Stimulated activated CD8-positive, alpha-beta memory T cell treated with anti-CD3 and anti-CD28 coated beads, Interleukin-4, amount 100 ng/mL, for 1 hour (primary cell): ENCODE measurements at places on chromosomes 11 and 22.

DNA sequence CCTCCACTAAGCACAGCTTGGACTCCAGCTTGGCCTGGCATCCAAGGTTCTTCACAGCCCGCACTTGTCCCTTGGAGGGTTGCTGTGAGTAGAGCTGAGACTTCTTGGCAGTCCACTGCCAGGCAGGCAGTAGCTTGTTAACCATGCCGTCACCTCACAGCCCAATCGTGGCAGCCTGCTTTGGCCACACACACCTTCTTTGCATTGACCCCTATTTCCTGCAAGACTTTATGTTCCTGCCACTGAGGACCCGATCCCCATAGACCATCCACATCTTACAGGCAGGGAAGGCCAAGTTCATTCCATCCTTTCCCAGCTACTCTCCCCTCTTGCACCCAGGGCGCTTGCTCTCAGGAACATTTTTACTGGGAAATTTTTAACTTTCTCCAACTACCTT lies 2.5 kb upstream of the PYGM start:
- DNase-seq: no peak

- no peak for DNase-seq
Observed at GRCh38 chr22:38222797-38223119, 21.0 kb downstream of the MAFF start.

DNA sequence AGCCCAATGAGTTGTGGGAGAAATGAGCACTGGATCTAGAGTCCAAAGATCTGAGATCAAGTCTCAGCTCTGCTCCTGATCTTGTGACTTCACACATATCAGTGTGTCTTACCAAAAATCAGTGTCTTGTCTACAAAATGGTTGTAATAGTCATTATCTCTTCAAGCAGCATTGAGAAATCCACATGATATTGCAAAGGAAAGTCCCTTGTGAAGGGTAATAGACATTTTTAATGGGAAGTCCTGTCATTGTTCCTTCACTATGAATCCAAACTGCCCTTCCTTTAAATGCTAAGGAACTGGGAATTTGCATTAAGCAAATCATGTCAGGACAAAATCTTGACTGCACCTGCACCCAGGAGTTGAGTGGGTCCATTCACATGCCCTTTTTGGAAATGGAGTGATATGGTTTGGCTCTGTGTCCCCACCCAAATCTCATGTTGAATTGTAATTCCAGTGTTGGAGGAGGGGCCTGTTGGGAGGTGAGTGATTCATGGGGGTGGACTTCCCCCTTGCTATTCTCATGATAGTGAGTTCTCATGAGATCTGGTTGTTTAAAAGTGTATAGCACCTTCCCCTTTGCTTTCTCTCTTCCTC lies 51.1 kb downstream of the COMMD9 start:
- DNase-seq: no peak

DNA sequence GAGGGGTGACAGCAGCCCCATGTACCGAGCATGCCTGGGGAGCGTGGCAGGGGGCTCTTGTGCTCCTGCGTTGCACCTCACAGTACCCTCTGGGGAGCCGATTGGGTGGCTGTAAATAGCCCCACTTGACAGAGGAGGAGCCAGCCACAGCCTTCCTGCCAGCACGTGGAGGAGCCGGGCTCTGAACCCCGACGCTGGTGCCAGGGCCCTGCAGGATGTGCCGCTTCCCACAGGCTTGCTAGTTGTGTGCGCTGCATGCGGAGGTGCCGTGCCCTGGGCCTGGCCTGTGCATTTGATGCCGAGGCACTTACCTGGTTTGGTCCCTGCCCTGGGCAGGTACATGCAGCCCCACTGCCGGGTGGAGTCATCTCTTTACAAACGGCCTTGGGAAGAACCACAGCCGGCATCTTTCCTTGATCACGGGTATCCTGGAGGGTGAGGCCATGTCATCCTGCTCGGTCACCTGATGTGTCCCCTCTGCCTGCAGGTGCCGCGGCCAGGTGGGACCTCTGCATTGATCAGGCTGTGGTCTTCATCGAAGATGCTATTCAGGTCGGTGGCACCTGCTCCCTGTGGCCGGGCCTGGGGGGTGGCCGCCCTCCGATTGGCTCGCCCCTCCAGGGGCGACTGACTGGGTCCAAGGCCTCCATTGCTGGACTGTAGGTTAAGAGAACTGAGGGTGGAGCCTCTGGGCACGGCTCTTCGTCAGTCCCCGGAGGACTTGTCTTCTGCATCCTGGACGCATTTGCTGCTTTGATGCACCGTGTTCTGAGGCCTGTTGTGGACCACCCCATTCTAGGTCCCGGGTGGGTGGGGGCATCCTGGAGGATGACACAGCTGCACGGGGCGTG lies 5.0 kb downstream of the TPCN2 start:
- DNase-seq: no peak

GRCh38 chr11:13761250-13761649 lies 92.8 kb downstream of the FAR1 start:
- no peak for DNase-seq

DNA sequence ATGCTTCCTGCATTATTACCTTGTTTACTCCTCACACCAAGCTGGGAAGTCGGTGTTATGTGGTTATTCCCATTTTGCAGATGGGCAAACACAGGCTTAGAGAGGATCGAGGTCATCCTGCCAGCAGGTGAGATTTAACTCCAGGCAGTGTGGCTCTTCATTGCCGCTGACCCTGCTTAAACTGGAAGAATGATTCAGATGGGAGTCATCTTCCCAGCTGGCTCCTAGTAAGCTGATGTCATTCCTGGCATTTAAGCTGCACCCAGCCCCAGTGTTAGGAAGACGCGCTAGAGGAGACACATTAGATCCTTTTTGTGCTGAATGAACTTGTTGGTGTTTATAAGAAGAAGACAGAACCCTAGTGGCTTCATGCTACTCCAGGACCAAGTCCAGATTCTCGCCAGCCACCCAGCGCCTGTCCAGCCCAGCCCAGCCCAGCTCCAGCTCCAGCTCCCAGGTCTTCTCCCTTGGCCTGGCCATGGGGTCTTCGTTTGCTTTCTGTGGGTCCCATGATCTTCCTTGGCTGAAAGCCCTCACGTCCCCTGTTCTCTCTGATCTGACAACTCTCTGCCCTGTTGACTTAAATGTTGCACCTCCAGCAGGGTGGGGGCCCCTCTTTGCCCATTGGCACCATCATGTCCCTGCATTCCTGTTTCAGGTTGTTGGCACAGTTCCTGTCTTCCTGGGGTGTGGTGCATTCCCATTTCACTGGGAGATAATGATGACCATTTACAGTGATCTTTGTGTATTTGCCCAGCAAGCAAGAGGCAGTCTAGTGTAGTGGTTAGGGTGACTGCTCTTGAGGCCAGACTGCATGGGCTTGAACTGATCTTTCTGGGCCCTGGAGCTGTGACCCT lies 13.6 kb downstream of the PARVB start:
- no peak for DNase-seq

DNA sequence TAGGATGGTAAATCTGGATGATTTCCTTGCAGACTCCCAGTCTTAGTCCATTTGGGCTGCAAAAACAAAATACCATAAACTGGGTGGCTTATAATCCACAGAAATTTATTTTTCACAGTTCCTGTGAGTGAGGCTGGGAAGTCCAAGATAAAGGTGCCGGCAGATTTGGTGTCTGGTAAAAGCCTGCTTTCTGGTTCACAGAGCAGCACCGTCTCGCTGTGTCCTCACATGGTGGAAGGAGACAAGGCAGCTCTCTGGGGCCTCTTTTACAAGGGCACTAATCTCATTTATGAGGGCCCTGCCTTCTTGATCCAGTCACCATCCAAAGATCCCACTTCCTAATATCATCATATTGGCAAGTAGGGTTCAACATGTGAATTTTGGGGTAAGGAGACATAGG lies 8.9 kb downstream of the USP47 start:
- DNase-seq: no peak

DNA sequence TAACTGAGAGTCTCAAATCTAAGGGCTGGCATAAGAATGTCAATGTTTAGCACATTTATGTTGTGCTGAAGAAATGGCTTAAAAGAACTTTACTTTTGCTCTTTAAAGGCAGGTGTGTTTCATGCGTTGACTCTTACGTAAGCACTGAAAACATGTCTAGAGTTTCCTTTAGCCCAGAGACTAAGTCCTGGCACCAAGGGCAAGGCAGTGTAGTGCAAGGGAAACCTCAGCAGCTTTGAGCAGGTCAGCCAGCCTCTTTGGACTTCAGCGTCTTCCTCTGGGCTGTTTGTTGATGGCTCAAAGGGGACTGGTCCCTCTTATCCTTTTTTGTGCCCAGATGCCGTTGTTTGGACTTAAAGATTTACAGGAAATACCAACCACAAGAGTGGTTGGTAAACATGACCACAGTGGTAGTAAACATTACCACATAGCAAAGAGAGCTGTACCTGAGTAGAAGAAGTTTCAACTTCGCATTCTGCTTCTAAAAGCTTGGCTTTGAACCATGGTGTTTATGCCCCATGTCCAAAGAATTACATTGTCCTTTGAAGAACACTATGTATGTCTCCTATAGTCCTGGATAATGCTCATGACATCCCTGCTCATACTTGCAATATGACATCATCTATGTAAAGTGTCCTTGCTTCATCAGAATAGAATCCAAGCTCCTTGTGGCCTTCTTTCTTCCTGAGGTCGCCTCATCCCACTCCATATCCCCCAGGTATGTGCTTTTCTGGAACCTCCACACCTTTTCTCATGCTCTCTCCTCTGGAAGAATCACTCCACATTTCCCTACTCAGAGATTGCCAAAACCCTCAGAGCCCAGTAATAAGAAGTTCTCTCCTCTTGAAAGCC lies 23.5 kb downstream of the TENM4 start:
- no peak for DNase-seq

DNA sequence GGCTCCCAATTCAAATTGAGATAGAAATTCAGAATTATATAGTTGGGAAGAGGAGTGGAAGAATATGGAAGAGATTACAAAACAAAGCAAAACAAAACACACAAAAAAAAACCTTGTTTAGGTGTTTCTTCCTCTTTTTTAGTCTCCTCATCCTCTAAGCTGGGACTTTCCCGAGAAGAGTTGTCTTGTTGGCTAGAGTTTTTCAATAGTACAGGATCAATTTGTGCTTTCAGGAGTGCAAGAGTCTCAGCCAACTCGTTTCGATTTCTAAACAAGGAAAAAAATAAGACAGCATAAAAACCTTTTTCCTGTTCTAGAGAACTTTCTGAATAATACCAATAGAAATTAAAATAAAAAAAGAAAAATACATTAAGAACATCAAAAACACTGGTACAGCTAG lies 87.8 kb upstream of the CLNS1A start:
- no peak for DNase-seq

- DNase-seq: no peak
Observed at GRCh38 chr11:110432713-110433392, 3.1 kb downstream of the FDX1 start.

DNA sequence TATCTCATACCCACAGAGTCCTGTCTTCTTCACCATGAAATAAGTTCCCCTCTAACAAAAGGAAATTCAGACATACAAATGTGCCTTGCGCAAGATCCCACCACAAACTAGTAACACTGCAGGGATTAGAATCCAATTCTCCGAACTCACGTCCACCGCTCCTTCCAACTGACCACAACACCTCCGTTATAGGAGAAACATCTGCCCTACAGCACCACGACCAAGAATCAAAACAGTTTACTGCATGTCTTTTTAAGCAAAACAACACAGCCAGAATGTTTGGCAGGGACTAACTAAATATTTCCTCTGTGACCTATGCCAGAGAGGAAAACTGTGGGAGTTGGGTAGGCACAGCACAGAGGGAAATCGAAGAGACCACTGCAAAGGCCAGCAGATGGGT lies 72.7 kb upstream of the AKIP1 start:
- DNase-seq: no peak

DNA sequence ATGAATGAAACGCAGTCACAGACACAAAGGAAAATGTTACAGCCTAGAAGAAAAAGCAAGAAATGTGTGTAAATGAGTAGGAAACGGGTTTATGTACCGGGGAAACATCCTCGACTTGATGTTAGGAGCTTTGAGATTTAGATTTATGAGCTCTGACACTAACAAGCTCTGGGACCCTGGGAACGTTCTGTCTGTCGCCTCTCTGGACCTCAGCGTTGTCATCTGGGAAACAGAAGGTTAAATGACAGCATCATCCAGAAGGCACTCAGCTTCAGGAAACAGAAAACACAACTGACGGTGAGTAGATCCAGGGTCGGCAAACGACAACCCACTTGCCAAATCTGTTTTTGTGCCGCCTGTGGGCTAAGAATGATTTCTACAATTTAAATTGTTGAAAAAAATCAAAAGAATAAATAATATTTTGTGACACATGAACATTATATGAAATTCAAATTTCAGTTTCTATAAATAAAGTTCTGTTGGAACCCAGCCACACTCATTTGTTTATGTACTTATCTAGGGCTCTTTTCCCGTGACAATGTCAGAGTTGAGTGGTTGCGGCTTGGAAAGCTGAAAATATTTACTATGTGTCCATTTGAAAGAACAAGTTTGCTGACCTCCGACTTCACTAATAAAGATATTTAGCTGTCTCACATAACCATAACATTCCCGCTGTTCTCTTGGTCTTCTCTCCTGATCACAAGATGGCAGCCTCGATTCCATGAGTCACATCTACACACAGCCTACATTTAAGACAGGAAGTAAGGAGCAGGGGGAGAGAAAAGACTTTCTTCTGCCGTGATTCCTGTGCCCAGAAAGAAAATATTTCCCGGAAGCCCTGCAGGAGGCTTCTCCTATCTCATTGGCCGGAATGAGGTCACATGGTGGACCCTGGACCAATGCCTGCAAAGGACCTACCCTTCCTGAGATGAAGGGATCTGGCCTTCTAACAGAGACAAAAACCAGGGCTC lies 47.1 kb upstream of the SYT13 start:
- no peak for DNase-seq

GRCh38 chr22:45997077-45997776 lies 20.3 kb upstream of the WNT7B start:
- no peak for DNase-seq

GRCh38 chr22:45452565-45453379 lies 39.3 kb downstream of the RIBC2 start:
- no peak for DNase-seq

GRCh38 chr11:13551834-13552233 lies 56.0 kb upstream of the PTH start:
- no peak for DNase-seq

GRCh38 chr11:64093233-64094039 lies 57.7 kb downstream of the FLRT1 start:
- no peak for DNase-seq

GRCh38 chr11:43998308-43998707 lies 49.5 kb upstream of the ACCSL start:
- no peak for DNase-seq

GRCh38 chr11:106101370-106101769 lies 23.9 kb downstream of the AASDHPPT start:
- no peak for DNase-seq

- DNase-seq: no peak
Observed at GRCh38 chr11:22666325-22666687, at the start of gene GAS2. TSS of gene GAS2 (plus strand) at chr11:22666611. CDS start at chr11:22674870, 8,259 bp downstream.
